ENCODE measurements at places on chromosomes 4 and X.

- DNase-seq, result no peak
Observed at GRCh38 chr4:139582044-139582443, 26.0 kb upstream of the SETD7 start.

- DNase-seq, result no peak
Observed at GRCh38 chr4:24298911-24299310, 285.4 kb downstream of the DHX15 start.

- DNase-seq, result no peak
Observed at GRCh38 chr4:61553557-61554125, 353.5 kb downstream of the ADGRL3 start.

DNA sequence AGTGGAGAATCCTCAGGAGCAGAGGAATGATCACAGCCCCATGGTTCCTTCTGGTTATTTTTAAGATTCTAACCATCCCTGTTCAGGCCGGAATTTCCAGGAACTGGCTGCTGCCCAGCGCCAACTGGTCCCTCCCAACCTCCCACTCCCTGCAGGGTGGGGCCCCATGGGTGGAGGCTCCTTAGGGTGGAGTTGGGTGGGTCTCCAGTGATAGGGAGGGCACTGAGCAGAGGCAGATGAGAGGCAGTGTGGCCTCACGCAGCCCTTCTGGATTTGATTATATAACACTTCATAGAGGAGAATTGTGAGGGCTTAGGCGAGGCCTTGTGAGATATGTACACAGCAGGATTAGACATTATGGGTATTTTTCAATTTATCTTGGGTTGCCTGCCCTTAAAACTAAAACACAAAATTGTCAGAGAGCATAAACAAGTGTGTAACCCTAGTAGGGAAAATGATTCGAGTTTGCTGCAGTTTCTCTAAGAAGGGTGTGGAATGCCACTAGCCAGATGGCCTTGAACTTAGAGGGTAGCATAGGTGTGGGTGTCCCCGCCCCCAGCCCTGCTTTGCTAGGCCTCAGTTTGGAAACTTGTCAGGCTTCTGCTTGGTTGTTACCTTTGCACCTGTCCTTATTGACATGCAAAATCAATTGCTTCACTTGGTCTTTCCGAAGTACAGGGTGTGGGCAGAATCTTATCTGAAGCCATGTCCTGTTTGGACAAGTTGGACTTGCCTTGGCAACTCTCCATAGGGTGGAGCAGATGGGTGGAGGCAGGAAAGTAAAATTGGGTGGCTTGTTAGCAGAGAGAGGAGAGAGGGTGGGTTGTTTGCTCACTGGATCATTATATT lies 9.4 kb downstream of the KLF3 start:
- DNase-seq, result no peak

DNA sequence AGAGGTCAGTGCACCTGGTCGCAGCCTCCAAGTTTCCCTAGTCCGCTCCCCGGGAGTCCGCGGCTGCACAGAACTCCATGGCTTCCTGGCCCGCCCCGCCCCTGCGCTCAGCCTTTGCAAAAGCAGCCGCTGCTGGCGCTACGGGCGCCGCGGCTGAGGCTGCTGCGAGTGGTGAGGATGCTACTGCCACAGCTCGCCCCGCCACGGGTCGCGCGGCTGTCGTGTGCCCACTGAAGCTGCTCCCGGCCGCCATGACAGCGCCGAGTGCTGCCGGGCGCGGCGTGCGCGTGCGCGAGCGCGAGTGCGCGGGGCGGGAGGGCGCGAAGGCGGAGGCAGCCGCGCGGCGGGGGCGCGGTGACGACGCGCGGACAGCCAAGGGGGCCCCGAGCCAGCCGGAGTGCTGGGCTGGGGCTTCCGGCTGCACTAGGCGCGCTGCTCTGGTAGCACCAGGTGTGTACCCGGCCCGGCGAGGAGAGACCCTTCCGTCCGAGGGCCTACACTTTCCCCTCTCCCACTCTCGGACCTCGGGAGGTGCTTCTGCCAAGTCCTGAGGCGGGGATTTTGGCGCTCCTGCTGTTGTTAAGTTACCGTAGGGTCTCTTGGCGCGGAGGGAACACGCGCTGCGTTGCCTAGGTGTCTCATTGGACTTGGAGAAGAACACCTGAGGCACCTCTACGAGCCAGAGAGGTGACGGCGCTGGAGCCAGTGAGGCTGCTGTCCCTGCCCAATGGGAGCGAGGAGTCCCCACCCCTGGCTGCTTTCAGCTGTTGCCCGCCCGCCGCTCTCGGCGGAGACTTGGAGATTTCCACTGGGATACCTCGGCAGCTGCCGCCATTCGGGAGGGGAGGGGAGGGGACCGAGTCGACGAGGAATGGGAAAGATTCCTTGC lies 619 bp upstream of the LRBA start:
- peak; percentile 85 for DNase-seq

DNA sequence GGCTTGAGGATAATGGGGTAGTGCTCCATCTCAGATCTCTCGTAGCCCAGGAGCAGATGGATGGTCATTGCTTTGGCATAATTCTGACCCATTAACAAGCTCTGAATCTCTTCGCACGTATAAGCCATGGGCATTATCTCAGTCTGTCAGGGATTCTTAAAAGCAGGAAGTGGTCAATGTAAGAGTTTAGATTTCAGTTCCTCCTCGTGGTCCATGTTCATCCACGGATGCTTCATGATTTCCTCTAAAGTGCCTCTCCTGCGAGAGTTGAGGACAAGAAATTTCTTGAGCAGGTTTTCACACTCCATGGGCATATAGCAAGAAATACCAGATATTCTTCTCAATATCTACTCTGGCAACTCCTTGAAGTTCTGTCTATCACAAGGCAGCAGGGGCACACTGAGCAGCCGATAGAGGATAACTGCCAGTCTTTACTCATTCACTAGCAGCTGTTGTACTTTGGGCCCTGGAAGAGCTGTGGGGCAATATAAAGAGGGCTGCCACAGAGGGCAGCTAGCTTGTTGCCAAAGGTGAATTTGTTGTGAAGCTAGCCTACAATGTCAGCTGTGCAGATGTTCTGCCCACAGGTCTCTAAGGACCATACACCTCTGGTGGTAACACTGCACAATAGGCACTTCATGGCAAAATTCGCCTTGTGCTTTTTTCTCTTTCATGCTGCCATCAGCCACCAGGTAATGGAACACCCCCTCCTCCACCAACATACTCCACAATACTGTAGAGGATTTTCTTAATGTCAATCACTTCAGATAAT lies 52.0 kb upstream of the WDR17 start:
- no peak for DNase-seq

GRCh38 chr4:77804471-77804870 lies 14.7 kb downstream of the CNOT6L start:
- DNase-seq, result no peak

- no peak for DNase-seq
Observed at GRCh38 chr4:54585321-54586000, 72.3 kb upstream of the KIT start.

DNA sequence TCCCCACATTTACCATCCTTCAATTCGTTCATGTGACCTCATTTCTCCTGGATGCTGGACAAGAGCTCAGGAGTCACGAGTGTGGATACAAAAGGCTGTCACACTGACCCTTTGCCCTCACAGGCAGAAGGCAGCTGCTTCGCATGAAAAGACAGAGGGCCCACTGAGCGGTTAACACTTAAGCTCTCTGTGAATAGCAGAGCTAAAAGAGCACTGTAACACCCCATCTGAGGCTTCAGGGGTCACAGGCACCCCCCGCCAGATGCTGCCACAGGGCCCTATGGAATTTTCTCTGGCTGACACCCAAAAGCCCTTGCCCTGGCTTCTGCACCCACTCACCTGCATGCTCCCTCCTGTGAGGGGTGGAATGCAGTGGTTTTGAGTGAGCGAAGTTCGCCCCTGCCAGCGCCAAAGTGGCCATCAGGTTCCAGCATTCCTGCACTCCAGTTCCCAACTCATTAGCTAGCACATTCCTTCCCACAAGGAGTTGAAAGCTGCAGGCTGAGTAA lies 360.9 kb downstream of the PPP3CA start:
- DNase-seq, result no peak

GRCh38 chr4:114654592-114654991 lies 56.0 kb downstream of the UGT8 start:
- no peak for DNase-seq

- DNase-seq, result peak; percentile 70
Observed at GRCh38 chrX:154714925-154715324, 36.0 kb downstream of the GAB3 start.

GRCh38 chr4:140004922-140005627 lies 148.9 kb downstream of the MAML3 start:
- DNase-seq, result no peak

GRCh38 chr4:101785486-101785885 lies 5.0 kb upstream of the BANK1 start:
- DNase-seq, result no peak

GRCh38 chr4:173076903-173077634 lies 91.5 kb upstream of the GALNT7 start:
- no peak for DNase-seq

DNA sequence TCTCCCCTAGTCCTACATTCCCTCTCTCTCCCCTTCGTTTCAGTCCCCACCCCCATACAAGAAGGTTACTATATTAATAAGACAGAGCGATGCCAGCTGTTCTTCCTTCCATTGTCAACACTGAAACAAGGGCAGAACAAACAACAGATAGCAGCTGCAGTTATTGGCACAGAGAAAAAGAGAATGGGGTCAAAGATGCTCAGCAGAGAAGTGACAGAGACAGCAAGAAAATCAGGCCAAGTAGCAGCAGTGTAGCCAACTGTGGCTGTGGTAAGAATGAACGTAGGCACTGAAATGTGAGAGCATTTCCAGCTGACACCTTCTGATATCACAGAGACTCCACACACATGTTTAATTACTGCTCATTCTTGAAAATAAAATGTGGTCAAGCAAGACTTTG lies 641.8 kb downstream of the FSTL5 start:
- no peak for DNase-seq

DNA sequence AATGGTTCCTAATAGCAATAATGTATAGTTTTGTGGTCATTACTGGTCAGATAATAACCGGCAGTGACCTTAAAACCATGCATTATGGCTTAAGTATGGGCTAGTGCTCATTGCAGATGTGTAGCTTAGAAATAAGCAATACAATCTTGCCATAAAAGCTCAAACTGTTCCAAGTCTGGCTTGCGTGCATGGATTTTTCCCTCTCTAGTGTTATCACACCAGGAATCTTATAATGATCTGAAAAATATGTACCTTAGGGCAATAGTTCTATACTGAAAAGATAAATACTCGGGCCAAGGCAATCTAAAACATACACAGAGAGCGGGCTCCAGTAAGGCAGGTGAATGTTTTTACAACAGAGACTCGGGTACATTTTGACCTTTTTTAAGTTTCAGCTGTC lies 157.8 kb downstream of the DHX15 start:
- DNase-seq, result no peak

GRCh38 chr4:177283167-177283566 lies 26.5 kb upstream of the NEIL3 start:
- no peak for DNase-seq

DNA sequence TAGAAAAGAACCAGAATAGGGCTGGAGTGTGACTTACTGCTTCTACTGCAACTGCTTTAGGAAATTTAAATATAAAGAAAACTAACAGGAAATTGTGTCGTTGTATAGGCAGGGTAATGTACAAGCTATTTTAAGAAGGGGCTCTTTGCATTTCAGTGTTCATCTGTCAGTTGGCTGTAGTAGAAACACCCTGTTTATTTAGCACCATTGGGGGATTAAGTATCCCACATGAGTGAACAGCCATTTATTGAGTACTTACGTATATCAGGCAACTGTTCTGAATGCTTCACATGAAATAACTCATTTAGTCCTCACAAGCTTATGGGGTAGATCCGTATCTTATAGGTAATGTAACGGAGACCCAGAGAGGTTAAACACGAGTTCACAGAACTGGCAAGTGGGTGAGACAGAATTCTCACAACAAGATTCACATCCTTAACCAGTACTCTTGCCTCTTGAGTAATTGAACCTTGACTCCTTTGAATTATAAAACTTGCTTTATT lies 23.9 kb downstream of the STIM2 start:
- DNase-seq, result peak; percentile 68

DNA sequence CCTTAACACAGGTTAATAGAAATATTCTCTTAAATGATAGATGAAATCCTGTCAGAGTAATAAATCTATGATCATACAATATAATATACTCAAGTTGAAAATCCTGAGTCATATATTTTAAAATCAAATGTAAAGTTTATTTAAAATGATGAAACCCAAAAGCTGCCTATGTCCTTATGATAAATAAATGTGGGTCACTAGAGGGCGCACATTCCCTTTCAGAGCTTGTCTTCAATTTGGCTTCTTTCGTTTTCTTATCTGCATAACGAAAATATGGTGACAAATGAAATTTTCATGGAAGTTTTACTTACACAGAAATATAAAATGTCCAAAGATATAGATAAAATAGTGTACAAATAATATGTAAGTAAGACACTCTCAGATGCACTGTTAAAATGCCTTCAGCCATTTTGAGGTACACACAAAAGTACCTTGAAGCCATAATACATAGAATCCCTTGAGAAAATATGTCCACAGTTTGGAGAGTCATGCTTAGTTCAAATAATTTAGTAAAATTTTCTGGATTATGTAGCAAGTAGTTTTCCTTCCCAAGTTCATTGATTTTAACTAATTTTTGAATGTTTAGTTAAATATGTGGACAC lies 680.4 kb downstream of the DMD start:
- peak; percentile 7 for DNase-seq

DNA sequence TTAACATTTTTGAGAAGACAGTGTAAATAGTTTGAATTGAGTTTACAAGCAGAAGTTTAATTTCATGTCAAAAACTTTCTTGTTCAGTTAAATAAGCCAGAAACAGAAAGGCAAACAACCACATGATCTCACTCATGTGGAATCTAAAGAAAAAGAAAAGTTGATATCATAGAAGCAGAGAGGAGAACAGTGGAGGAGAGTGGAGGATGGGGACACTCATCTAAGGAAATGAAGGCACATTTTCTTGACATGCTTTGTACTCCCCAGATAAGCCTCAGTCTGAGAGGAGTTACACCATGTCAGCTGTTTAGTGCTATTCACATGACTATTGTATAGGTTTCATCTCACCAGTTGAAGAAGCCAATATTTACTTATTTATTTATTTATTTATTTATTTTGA lies 13.5 kb downstream of the SNCA start:
- no peak for DNase-seq
